ENCODE measurements at places on chromosomes 7 and 10. TPM values are rescaled to one million over a fixed set of nuclear protein-coding genes. Genes with fewer than 3 reads are reported as not detected.

Gene CFAP69
- total RNA-seq = not detected

Gene TCERG1L
- total RNA-seq = not detected

Gene SYT15
- total RNA-seq = 1.00 TPM

Gene ZPBP
- total RNA-seq = not detected

Gene CCNJ
- total RNA-seq = 5.9 TPM

Gene RHOBTB1
- total RNA-seq = 1.9 TPM

Gene MYL10
- total RNA-seq = not detected

Gene SPDYE5
- total RNA-seq = not detected

Gene CPN1
- total RNA-seq = not detected

Gene MYPN
- total RNA-seq = not detected

Gene FAM24B
- total RNA-seq = 8.5 TPM

Gene DOCK4
- 0.89 TPM for total RNA-seq

Gene PGAM2
- total RNA-seq = 1.0 TPM

Gene VPS37D
- total RNA-seq = 0.48 TPM

Gene CHST3
- not detected for total RNA-seq

Gene PTPRE
- 280 TPM for total RNA-seq

Gene WDR86
- 2.1 TPM for total RNA-seq

Gene FAM20C
- total RNA-seq = 1.2 TPM

Gene ADAP1
- 89.2 TPM for total RNA-seq

Gene LLCFC1
- not detected for total RNA-seq

Gene NEUROD6
- not detected for total RNA-seq

Gene STEAP1
- not detected for total RNA-seq

Gene ADAMTS14
- total RNA-seq = 0.70 TPM

Gene TMEM213
- total RNA-seq = not detected

Gene CDC14C
- total RNA-seq = not detected
